HEK293T (cell line): ENCODE measurements at places on chromosomes 2 and 18.
A peak's percentile ranks its signal among the peaks of the same experiment; 100 is the strongest.

DNA sequence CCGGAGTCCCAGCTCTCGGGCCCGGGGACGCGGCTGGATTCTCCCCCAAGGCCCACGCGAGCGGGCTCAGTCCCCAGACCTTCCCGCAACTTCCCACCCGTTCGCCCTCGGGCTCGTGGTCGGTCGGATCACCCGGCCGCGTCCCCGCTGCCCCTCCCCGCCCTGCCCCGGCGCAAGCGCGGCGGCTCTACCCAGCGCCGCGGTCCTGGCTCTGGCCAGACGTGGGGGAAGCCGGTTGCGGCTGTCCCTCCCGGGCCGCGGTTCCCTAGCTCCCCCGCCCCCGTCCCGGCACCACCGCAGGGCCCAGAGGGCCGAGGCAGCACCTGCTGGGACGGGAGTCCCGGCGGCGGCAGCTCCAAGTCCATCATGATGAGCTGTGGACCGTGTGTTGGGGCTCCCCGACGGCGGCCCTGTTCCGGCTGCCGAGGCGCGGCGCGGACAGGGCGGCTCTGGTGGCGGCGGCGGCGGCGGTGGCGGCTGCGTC, 276 bp downstream of the NFE2L2 start:
- DNase-seq = no peak

- DNase-seq = no peak
These were observed 282.1 kb upstream of the EPAS1 start for GRCh38 chr2:46014911-46015654.

DNA sequence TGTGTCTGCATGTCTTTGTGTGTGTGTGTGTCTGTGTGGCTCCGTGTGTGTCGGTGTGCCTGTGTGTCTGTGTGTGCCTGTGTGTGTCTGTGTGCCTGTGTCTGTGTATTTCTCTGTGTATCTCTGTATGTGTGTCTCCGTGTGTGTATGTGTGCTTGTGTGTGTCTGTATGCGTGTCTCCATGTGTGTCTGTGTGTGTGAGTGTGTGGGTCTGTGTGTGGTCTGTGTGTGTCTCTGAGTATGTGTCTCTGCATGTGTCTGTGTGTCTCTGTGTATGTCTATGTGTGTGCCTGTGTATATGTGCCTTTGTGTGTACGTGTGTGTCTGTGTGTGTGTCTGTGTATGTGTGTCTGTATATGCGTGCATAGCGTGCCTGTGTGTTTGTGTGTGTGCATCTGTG, 45.2 kb downstream of the MYCN start:
- no peak for DNase-seq

DNA sequence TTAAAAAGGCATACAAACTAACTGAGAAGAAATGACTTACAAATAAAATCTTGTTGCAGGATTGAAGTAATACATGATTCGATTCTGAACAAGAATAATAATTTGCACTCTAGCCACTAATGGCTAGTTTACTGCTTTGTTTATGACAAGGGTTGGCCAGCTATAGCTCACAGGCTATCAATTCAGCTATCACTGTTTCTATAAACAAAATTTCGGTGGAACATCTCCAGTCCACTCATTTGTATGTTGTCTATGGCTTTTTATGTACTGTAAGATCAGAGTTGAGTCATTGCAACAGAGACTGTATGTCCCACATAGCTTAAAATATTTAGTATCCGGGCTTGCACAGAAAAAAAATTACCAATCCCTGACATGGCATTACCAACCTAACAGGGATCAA, 543.7 kb upstream of the CNTNAP5 start:
- no peak for DNase-seq

GRCh38 chr18:9008200-9008708, 94.2 kb upstream of the NDUFV2 start:
- DNase-seq = no peak

DNA sequence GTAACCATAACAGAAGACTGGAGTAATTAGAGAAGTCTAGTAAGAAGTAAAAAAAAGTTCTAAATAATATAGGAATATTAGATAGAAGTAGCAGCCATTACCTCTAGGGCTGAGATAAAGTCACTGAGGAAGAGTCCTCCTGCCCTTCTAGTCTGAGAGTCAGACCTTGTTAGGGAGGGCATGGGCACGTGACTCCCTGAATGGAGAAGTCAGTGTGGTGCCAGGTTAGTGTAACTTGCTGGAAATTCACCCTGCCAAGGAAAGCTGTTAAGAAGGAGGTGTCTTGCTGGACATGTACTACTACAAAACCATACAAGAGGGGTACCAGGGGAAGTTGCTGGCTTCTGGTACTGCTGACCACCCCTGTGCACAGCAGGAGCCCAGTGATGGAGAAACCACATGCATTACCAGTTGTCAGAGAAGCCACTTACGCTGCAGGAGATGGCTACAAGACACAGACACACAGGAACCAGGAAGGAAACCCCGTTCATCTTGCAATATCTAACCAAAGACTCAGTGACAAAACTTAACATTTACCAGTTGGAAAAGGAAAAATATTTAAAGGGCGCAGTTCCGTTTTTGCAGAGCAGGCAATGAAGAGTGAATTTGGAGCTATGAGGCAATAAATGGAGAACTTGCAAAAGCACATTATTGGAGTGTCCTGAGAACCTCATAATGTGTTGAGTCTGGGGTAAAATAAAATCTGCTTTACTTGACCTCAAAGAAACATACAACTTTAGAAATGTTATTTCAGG, 77.2 kb upstream of the TLK1 start:
- DNase-seq = no peak

DNA sequence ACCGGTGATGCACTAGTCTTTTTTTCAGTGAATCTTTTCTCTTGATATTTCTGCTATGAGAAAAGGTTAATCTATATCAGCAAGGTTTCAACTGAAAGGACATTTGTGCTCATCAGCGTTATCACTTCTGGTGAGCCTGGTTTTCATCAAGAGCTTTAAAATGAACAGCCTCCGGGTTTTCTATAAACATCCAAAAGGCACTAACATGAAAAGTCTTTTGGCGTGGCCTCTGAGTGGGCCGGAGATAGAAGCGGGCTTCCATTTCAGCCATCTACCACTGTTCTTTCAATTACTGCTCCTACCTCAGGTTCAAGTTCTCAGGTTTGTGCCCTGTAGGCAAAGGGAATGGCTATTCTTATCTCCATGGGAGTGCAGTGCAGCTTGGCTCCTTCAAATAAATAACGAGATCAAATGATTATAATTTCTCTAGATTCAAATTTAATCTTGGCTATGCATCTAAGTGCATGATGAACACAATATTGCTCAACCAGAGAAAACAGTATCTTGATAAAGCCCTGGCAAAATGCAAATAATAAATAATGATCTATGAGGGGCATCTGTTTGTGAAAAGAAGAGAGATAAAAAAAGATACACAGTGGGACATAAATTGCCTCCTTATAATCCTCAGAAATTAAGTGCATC, 314.8 kb downstream of the CDH2 start:
- DNase-seq = no peak

- no peak for DNase-seq
These were observed 234.6 kb upstream of the RAB12 start for GRCh38 chr18:8374676-8375075.

DNA sequence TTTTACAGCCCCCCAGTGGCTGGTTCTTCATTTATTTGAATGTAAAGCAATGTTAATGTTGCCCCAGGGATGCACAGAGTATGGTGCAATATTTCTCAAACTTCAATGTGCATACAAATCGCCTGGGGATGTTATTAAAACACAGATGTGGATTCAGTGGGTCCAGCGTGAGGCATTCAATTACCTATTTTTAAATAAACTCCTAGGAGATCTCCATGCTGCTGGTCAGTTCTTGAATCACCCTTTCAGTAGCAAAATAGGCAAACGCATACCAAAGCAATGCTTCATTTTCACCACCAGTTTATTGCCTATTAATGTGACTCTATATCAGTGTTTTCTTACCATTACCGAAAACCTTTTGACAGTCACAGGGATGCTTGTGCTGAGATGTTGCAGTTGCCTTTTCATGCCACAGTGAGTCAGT, 530.7 kb downstream of the CBLN2 start:
- no peak for DNase-seq

DNA sequence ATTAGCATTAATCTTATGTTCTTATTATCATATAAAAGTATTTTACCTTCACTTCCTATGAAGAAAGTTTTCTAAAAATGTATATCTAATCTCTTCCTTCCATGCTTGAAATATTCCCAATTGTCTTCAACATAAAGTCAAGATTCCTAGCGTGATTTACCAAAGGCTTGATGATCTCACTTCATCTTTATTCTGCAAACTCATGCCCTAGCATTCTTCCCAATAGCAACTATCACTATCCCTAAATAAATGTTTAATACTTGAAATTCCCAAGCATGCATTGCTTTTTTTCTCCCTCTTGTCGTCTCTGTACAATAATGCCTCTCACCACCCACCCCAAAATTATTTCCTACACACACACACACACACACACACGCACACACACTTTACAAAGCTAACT, 125.8 kb downstream of the VWC2L start:
- DNase-seq = no peak

GRCh38 chr18:7332452-7332851, 101.6 kb downstream of the LRRC30 start:
- DNase-seq = no peak

- no peak for DNase-seq
These were observed 15.8 kb upstream of the ATOH8 start for GRCh38 chr2:85737961-85738360.

DNA sequence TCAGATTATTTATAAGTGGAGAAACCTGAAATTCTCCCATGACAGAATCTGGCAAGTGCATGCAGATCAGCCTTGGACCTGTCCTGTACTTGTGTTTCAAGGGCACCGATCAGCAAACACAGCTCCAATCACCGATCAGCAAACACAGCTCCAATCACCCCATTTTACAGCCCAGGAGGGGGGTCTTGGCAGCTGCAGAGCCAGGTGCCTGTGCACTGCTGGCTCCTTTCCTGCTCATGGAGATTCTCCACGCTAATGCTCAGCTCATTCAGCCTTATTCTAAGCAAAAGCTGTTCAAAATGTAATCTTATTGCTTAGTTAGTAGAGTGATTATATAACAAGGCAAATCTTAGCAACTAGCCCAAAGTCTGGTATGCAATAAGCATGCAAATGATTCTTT, 623.1 kb upstream of the HS6ST1 start:
- DNase-seq = no peak

DNA sequence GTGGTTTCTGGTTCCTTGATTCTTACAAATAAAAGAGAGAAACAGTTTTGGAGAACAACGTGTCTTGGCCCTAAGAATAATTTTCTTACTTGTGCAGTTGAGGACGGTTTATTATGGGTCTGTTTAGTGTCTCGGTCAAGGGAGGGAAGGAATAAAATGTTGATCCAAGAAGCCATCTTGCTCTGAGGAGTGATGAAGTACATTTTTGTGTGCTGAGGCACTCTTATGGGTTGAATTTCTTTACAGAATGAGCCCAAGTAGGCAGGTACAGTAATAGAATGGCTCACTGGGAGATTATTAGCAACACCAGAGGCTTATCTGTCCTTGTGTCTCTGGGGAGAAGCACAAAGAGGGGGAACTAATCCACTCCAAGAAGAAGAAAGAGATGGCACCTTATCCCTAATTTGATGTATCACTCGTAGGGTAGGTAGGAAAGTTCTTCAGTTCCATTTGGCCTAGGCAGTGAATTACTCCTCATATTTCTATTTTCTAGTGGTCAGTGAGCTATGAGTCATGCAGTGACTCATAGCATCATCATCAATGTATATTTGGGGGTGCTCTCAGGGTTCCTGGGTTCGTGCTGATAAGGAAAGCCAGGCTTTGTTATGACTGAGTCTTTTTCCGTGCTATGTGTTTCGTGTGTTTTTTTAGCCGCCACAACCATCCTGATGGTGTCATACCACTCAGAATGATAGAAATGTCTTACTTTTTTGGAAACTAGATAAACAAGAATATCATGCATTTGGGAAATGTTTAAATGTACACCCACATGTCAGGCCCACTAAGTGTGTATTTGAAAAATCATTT, 250.1 kb upstream of the CTAGE1 start:
- no peak for DNase-seq

DNA sequence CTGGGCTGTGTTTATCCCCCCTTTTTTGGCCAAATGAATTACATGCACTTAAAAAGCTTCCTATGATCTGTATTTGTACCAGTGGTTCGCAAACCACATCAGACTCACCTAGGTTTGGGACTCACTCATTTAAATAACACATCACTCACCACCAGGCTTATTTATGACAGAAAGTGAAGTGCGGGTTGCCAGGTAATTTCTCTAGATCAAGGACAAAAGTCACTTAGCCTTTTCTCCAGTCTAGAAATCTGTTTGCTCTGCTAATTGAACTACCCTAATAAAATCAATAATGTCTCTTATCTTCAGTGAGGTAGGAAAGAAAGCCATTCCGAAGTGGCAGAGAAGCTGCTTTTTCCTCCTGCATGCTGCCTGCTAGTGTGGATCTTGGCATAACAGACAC, 88.1 kb upstream of the SLC8A1 start:
- DNase-seq = no peak

DNA sequence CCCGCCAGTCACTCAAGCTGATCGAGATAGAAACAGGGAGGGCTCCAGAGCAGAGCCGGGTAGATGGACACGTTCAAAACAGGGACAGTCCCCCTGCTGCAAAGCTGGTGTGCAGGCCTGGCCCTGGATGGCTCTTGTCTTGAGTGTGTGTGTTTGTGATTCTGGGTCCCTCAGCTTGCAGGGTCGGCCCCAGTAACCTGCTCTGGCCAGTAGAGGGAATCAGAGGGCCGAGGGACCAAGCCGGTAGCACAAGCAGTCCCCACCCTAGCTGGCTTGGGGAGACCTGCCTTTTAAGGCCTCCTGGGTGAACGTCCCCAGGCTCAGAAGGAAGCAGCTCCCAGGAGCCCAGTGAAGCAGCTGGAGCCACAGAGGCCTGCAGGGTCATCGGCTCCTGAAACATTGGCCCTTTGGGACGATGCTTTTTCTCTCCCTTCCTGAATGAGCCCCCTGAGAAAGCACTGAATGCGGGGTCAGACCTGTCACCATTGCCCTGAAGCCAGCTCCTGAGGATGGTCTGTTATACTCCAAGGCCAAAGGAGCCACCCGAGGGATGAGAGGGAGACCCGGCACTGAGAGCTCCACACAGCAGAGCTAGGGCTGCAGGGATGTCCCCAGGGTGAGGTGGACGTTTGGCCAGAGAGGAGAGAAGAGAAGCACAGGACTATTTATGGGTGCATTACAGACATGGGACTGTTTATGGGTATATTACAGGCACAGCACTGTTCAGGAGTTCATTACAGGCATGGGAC, 15.4 kb upstream of the MLPH start:
- peak; percentile 14 for DNase-seq

DNA sequence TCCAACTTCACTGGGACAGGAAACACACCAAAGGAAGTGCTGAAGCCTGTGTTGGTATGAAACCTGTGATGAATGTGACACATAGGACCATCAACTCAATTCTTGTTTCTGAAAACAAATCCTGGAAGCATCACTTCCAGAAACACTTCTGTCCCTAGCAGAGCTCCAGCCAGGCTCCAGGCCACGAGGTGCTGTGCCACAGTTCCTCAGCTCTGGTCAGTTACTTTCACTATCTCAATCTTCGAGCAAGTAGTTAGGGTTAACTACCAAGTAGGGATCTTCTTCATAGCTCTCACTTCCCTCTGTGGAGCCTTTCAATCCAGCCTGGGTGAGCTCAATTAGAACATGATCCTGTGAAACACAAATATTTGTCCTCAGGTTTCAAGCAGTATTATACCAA, 3.6 kb upstream of the LCT start:
- no peak for DNase-seq
